ENCODE measurements at places on chromosomes 2 and 18.

DNA sequence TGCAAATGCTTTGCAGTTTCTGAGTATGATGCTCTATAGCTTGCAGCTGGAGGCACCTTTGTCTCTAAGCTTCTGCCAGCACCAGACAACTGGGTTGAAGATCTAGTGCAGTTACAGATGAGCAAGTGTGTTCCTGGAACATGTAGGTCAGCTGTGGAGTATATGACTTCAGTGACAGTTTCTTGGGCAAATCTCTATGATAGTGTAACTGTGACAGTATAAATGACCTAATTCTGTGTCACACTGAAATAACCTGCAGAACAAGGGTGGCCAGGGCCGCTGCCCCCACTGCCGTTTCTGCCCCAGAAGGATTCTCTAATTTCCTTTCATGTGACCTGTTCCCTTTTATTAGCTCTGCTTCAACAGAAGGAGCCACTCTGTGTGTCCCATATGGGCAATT is 145.3 kb upstream of the DAPL1 start:
- DNase-seq: no peak

GRCh38 chr2:145185696-145186095 is 665.8 kb upstream of the ZEB2 start:
- no peak for DNase-seq

DNA sequence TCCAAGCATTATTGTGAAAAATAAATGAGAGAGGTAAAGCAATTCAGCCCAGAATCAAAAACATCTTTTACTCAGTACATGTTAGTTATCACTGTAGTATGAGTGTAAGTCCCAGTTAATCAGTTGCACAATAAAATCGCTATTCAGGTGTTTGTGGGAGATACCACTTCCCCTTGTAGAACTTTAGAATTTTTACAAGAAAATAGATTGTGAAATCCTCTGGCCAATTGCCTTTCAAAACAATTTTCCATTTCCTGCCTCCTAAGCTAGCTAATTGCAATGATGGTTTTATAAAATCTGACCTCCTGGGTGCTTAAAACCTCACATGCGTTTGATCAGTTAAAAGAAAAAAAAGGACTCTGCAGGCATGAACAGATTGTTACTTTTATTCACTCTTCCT is 332.5 kb downstream of the PID1 start:
- DNase-seq: no peak

DNA sequence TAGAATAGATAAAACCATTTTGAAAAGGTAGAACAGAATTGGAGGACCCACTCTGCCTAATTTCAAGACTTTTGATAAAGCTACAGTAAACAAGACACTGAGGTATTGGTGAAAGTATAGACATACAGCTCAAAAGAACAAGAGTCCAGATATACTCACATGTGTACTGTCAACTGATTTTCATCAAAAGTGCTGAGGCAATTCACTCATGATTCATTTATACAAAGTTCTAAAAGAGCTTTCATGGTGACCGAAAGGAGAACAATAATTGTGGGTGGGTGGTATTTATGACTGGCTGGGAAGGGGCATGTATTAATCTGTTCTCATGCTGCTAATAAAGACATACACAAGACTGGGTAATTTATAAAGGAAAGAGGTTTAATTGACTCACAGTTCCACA is 7.3 kb downstream of the MAP4K3 start:
- no peak for DNase-seq

DNA sequence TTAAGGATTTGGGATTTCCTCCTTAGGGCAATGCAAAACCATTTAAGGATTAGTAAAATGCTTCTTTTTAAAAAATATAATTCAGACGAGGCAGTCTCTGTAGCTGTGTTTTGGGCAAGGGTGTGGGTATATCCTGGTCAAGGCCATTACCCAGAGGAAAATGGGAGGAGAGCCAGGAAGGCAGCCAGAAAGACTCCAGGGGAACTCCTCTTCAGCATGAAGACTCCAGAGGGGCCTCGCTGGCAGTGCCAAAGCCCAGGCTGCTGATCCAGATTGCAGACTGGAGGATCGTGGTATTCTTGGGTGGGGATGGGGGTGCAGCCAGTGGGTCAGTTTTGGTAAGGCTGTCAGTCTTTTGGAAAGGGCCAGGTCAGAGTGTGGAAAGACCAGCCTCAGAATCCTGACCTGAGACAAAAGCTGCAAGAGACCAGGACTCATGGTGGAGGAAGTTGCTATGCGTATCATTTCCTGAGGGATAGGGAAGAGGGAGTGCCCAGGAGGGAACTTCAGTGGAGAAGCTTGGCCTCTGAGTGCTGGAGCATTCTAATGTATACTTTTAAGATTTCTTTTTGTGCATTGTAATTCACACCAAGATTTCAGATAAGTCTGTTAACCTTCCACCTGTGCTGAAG is 20.9 kb upstream of the RAB11FIP5 start:
- DNase-seq: no peak

GRCh38 chr2:111703759-111704158 is 180.2 kb downstream of the ANAPC1 start:
- DNase-seq: peak; percentile 15

- no peak for DNase-seq
Observed at GRCh38 chr2:149055751-149056150, 17.3 kb downstream of the LYPD6B start.

- DNase-seq: no peak
Observed at GRCh38 chr18:47756364-47757016, 174.0 kb downstream of the SMAD2 start.

- no peak for DNase-seq
Observed at GRCh38 chr2:121598087-121598486, 51.2 kb downstream of the CLASP1 start.

DNA sequence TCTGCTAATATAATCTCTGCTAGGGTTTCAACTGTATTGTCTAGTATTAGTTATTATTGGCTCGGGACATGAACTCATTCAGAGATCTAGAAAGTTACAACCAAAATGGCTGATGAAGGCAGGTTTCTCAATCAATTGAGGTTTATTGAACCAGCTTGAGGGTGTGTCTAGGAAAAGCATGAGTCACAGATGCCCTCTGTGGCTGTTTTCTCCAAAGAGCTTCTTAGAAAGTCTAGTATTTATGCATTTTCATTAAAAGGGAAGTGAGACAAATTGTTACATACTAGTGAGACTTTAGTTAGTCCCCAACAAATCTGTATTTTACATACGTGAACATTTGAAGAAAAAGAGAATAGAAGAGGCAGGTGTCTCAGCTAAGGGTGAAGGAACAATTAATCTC is 23.0 kb upstream of the RTTN start:
- no peak for DNase-seq

DNA sequence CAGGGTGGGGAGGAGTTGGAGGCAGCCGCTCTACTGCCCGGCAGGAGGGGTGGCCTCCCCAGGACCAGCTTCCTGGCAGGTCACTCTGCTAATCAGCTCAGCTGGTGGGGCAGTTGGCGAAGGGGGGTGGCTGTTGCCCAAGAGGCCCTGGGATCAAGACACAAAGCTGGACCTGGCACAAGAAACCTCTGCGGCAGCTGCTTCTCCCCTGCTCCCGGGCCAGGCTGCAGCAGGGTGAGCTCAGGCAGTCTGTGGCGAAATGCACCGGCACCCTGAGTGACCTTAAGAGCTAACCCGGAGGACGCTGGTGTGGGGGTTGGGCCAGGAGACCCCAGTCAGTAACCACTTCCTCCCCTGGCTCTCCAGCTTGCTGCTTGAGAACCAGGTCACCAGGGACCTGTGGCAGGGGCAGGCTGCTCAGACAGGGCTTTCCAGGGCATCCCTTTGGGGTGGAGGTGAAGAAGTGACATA is 31.1 kb downstream of the TOGARAM2 start:
- no peak for DNase-seq

- DNase-seq: no peak
Observed at GRCh38 chr2:232438091-232438490, 17.9 kb upstream of the ALPI start.

DNA sequence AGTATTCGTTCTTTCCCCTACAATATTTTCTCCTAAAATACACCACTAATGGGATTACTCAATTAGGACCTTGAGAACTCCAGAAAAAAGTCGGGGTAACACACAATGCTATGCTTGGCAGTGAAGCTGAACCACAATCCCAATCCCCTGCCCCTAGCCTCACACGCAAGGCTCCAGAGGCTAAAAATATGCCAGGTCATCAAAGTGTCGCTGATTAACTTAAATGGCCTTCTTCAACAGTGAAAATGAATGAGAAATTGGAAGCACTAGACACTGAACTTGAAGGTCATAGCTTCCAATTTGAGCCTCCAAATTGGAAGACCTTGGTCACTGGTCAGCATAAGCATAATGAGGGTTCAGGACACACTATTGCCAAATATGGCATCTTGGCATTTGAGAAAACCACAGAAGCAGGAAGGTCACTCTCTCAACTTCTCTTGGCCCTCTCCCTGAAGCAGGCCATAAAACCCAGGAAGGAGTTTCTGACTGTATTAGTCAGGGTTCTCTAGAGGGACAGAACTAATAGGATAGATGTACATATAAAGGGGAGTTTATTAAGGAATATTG is 86.0 kb upstream of the SATB2 start:
- no peak for DNase-seq
